NCI-H524 treated with DMSO at 0.1 percent for 48 hours (cell line): ENCODE measurements at places on chromosomes 16 and 17.

GRCh38 chr16:47925811-47926460, 229.9 kb downstream of the ABCC12 start:
- no peak for DNase-seq

DNA sequence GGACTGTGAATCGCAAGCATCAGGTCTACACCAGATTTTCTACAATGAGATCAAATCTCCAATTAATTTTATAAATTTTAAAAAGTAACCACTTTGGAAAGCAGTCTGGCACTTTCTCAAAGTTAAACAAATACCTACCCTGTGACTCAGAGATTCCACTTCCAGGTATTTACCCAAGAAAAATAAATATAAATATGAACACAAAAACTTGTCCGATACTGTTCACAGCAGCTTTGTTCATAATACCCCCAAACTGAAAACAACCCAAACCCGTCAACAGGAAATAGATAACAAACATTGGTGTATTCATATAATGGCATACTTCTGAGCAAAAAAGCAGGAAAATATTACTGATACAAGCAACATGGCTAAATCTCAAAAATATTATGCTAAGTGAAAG, 12.1 kb downstream of the ZDHHC7 start:
- no peak for DNase-seq

- DNase-seq = no peak
Measured at GRCh38 chr17:46995841-46996571, 17.0 kb upstream of the RPRML start.

DNA sequence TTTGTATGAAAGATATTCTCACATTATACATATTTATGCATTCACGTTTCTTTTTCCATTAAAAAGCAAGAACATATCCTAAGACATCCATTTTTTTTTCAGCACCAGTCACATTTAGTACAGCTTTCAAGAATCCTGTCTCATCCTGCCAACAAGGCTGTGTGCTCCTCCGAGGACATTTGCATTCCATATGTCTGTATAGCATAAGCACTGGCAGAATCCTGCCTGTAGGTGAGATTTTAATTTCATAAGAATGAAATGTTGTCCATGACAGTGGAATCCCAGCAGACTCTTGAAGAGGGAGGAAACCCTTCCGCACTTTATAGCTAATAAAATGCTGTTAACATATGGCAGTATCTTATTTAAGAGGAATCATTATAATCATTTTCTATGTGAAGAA, 2.9 kb upstream of the PMP22 start:
- DNase-seq = no peak

- no peak for DNase-seq
Measured at GRCh38 chr17:18017958-18018357, 21.0 kb downstream of the ATPAF2 start.

DNA sequence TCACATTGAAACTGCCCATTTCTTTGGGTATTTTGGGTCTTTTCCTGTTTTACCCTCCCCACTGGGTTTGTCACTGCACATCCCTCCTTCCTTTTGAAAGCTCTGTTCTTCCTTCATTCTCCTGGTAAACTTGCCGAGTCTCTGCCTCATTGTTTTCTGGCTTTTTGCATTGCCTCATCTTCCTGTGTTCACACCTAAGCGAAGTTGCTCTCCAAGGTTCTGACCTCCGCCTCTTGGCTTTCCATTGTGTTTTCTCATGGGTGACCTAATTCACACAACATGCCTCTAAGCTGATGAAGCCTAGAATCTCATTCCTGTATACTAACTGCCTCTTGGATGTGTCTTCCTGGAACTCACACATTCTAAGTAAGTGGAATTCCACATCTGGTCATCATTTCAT, 1096.1 kb upstream of the EEF2KMT start:
- no peak for DNase-seq

GRCh38 chr17:49872754-49873377, 25.0 kb upstream of the TAC4 start:
- DNase-seq = no peak

DNA sequence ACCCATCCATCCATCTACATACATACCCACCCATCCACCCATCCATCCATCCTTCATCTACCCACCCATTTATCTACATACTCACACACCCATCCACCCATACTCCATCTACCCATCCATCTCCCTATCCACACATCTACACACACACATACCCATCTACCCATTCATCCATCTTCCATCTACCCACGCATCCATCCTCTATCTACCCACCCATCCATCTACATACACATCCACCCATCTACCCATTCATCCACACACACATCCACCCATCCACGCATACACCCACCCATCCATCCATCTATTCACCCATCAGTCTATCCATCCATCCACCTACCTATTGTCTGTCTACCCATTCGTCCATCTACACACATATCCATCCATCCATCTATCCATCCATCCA, 227.8 kb downstream of the ZNF423 start:
- no peak for DNase-seq

DNA sequence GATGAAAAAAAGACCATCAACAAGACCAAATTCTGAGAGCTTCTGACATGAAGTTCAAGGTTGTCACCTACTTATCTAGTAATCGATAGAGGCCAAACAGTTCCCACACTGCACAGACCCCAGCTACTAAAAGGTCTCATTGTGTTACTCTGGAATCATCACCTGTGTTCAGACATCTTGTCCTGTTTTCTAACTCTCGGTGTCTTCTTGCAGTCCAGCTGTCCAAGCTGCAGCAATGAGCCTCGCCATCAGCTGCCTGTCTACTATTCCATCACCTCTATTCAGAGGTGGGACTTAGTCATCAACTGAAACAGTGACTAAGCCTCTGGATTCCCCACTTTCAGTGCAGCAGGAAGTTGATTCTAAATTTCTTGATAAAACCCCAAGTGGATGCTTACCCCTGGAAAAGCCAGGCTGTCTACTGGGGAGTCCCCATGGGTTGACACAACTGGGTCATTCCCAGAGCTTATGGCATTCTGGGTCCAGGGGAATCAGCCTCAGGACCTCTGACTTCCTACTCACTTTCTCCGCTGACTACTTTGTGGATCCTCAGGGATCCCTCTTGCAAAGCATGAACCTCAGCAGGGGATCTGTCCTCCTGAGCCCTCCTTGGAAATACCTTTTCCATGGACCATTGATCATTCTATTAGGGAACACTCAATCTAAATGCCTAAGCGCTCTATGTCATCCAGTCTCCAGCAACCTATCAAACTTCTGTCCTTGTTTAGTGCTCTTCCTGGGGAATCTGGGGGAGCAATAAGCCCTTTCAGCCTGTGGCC, 46.5 kb downstream of the HNF1B start:
- no peak for DNase-seq

DNA sequence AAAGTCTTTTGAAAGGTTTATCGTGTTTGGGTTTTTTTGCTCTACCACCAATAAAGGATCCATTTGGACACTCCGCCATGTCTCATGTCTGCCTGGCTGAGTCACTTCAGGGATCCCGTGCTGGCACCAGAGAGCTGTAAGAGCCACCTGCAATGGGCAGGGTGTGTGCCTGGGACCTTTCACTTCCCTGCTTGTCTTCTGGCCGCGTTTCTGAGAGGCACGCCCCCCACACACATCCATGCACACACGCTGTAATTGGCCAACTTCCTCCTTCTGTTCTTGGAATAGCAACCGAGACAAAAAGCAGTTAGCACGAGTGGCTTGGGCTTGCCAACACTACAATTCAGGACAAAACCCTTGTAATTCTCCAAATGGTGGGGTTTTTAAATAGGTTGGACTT, 9.8 kb upstream of the SOST start:
- DNase-seq = no peak

- DNase-seq = peak; percentile 27
Measured at GRCh38 chr16:64910356-64910755, 211.5 kb downstream of the CDH11 start.

DNA sequence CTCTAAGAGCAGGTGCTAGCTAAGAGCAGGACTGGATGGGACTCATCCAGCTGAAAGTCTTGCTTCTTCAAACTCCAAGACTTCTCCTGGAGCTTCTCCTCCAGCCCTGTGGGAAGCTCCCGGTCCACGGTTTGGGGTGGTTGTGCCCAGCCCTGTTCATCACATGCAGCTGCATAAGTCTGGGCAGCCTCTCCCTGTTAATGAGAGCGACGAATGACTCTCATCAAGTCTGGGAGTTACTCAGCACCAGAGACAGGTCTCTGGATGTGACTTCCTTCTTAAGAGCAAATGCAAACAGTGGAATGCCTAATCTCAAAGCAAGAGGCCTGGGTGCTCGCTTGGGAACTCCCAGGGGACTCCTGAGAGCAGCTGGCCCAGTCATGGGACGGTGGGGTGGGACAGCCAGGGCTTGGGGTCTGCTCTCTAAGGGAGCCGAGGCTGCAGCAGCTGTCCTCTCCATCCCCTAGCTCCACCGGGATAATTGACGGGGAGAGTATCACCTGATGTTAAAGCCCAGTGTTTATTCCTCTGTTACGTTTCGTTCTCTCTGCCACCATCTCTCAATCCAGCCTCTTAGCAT, 35.3 kb upstream of the CRHR1 start:
- peak; percentile 86 for DNase-seq

DNA sequence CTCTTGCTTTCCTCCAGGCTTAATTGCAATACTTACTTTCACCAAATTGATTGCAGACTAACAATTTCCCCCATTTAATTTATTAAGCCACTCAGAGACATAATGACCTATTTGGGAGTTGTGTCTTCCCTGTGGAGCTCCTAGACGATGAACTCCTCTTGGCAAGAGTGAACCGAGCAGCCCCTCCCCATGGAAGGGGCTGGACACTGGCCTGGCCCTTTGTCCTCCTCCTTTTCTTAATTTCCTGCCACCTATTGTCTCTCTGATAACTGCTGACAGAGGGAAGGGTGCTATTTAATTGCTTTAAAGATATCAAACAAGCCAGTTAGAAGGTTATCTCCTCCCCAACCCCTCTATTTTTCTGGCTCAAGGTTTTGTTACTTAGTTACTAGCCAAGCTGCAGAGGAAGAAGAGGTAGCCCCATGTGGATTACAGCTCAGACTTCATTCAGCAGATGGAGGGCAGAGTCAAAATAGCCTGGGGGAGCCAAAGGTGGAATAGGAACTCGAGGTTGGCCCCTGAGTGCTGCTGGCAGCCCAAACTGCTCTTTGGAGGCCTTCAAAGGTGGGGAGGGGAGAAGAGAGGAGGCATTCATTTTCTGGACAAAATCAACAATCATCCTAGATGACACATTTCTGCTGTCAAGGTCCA, 3.7 kb upstream of the SSTR2 start:
- DNase-seq = no peak

GRCh38 chr16:27311448-27311830, 2.3 kb upstream of the IL4R start:
- DNase-seq = peak; percentile 90

GRCh38 chr16:48960830-48961229, 320.8 kb downstream of the CBLN1 start:
- no peak for DNase-seq

- no peak for DNase-seq
Measured at GRCh38 chr16:66696669-66697630, at the start of gene CMTM4. CMTM4 (minus strand) TSS chr16:66696743; CDS start chr16:66696525, 218 bp downstream.

GRCh38 chr17:4247971-4248388, 15.8 kb downstream of the ANKFY1 start:
- DNase-seq = no peak

DNA sequence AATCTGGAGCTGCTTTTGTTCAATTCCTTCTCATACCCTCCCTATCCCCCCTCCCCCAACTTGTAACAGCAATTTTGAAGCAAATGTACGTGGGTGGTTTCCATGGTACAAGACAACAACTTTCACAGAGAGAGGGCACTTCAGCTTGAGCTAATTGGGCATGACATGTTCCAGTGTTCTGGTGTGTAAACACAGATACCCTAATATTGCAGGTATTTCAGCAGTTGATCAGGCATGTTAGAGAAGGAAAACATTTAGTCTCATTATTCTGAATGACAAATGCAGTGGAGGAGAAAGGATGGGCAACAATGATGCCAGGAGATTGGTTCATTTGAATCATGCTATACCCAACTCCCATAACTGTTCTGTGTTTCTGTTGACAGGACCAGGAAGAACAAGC, 137.5 kb downstream of the TRIM37 start:
- no peak for DNase-seq

DNA sequence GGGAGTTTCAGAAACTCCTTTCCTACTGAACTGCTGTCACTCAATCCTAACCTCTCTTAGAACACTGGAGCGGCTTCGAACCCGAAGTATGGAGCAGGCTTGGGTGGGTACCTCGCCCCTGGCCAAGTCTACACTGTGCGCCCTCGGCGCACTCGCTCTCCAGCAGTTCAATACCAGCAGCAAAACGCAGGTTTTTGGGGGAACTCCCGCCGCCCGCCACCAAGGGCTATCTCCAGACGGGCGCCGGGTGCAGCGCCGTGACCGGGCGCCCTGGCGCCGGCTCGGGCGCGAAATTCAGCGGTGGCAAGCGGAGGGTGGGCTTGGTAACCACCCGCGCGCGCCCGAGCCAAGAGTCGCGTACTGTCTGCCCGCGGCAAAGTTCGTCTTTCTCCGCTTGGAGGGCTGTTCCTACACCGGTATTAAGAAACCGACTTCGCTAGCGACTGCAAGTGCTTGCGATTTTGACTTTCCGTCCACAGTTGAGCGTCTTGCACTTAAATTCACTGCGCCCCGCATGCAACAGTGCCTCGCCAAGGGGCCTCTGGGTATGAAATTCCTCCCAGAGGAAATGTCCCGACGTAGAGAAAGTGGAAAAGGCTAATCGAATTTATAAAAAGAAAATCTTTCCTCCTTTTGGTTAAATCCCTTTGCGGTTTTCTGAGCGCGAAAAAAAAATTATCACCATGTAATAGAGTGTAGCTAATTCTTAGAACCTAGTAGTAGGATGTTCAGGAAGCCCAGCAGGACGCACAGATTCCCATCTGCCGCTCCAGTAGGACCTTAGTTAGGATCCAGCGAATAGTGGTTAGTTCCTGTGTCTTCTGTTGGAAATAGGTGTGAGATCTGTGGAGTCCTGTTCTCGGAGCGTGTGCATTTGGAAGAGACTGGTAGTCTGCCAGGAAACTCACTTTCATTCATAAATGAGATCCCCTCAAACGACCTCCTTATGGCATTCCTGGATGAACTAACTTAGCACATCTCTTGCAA, 5.0 kb upstream of the SALL1 start:
- no peak for DNase-seq

DNA sequence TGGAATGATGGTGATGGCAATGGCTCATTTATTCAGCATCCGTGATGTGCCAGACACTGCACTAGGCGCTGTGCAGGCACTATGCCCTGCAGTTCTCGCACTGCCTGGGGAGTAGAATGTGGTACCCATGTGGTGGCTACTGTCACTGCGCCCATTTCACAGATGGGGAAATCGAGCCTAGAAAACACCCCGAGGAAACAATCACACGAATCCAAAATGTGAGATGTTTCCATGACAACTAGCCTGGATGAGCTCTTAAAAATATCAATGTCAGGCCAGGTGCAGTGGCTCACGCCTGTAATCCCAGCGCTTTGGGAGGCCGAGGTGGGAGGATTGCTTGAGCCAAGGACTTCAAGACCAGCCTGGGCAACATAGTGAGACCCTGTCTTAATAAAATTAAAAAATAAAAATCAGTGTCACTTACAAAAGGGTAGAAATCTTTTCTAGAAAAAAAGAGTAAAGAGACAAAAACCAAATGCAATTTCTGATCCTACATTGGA, 57.9 kb upstream of the TNRC6A start:
- DNase-seq = no peak

- DNase-seq = no peak
Measured at GRCh38 chr17:49545806-49546545, 29.7 kb upstream of the NXPH3 start.
